ENCODE measurements at places on chromosomes 1 and 21.

DNA sequence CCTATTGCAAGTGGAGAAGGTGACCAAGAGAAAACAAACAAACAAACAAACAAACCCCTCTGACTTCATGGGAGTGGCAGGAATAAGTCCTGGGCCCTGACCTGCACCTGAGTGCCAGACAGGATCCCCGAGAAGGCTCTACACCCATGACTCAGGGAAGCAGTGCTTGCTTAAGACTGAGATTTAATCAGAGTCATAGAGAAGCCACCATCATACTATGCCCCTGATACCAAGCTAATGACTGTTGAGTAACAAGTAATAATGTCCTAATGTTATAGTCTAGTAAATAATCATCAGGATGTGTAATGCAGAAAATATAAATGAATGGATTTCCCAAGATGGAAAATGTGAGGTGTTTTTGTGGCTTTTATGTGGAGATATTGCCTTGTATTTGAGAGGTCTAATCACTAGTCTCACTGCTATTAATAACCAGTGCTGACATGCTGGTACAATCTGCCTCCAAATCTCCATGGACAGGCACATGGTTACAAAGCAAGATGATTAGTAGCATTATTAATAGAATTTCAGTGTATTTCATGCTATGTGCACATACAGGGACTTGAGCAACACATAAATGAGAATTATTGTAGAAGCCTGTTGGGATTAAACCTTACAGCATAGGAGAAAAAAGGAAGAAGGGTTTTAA, 1290.9 kb downstream of the MRPL39 start:
- DNase-seq, result no peak

GRCh38 chr1:198435056-198435455, 105.4 kb downstream of the ATP6V1G3 start:
- no peak for DNase-seq

- no peak for DNase-seq
Observed at GRCh38 chr21:31181082-31181750, 142.9 kb upstream of the KRTAP19-8 start.

GRCh38 chr1:70483342-70483741, 72.3 kb downstream of the CTH start:
- DNase-seq, result no peak

- peak; percentile 15 for DNase-seq
Observed at GRCh38 chr21:33478935-33479678, 667 bp downstream of the TMEM50B start.

GRCh38 chr1:191152776-191153175, 675.1 kb upstream of the BRINP3 start:
- DNase-seq, result no peak

- no peak for DNase-seq
Observed at GRCh38 chr1:52504720-52505119, 48.2 kb downstream of the TUT4 start.

- peak; percentile 26 for DNase-seq
Observed at GRCh38 chr1:205430696-205431305, 8.9 kb upstream of the LEMD1 start.

DNA sequence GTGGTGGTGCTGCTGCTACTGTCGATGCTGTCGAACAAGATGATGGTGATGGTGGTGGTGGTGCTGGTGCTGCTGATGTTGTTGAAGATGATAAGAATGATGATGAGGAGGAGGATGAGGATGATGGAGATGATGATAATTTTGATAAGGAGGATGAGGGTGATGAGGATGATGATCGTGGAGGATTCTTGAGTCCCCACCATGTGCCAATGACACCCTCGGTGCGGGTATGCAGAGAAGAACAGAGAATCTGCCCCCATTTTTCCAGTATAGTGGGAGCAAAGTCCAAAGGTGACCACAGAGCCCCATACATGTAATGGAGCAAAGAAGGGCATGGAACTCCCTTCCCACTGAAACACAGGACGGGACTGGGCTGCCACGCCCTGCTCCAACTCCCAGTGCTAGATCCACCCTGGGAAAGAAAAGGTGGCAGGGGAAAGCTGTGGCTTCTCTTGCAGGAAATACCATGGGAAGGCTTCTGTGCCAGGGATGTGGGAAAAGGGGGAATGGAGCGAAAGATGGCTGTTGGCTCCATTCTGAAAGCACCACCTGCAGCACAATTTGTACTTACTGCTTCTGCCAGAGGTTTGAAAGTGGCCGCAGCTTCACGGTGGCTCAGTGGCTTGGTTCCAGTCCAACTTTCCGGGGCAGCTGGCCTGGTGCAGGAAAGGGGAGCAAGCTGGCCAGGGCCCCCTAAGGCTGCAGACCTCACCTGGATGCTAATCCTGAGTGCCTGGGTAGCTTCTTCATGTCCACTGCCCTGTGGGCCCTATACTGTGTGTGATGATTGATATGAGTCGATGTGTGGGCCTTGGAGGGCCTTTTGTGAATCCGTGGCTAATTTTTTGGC, 387.2 kb upstream of the VAMP3 start:
- DNase-seq, result no peak

Data from stimulated activated CD4-positive, alpha-beta T cell treated with anti-CD3 and anti-CD28 coated beads, Interleukin-1b, Interleukin-23, amount 100 ng/mL, for 4 hours (primary cell).